Mesothelial cell of epicardium (in vitro differentiated cells): ENCODE measurements at places on chromosomes 7 and 10.

GRCh38 chr7:36844374-36844773 is 120.1 kb upstream of the AOAH start:
- H3K36me3 ChIP-seq: peaks cover 11% of the 10 kb centered on the region
- no peaks in the 10 kb centered on the region for H3K27me3 ChIP-seq
- H3K27ac ChIP-seq: no peak overlapping the region
- H3K4me1 ChIP-seq: no peaks in the 10 kb centered on the region
- no peak overlapping the region for H3K4me3 ChIP-seq

GRCh38 chr10:45454262-45454661 is 80.2 kb downstream of the ALOX5 start:
- no peaks in the 10 kb centered on the region for H3K27me3 ChIP-seq
- no peak overlapping the region for H3K27ac ChIP-seq
- no peak overlapping the region for H3K4me3 ChIP-seq
- DNase-seq: no peak
- H3K36me3 ChIP-seq: peaks cover 10% of the 10 kb centered on the region
- H3K4me1 ChIP-seq: no peaks in the 10 kb centered on the region

- H3K36me3 ChIP-seq: peaks cover 4% of the 10 kb centered on the region
- H3K4me3 ChIP-seq: peak overlapping the region; percentile 20
- H3K4me1 ChIP-seq: peaks cover 10% of the 10 kb centered on the region
Measured at GRCh38 chr10:29895456-29895855, 163.9 kb downstream of the JCAD start.

- H3K4me1 ChIP-seq: no peaks in the 10 kb centered on the region
- no peak for DNase-seq
- no peaks in the 10 kb centered on the region for H3K36me3 ChIP-seq
- H3K4me3 ChIP-seq: no peak overlapping the region
- H3K27me3 ChIP-seq: peaks cover 3% of the 10 kb centered on the region
Measured at GRCh38 chr10:5274795-5275194, 78.2 kb downstream of the AKR1C4 start.

- H3K4me3 ChIP-seq: no peak overlapping the region
- no peaks in the 10 kb centered on the region for H3K4me1 ChIP-seq
- no peaks in the 10 kb centered on the region for H3K27me3 ChIP-seq
- no peak for DNase-seq
- no peak overlapping the region for H3K27ac ChIP-seq
Measured at GRCh38 chr7:152451356-152451755, 15.6 kb upstream of the KMT2C start.

GRCh38 chr7:159192013-159192412 is 47.3 kb upstream of the VIPR2 start:
- H3K36me3 ChIP-seq: no peaks in the 10 kb centered on the region
- no peak for DNase-seq
- no peaks in the 10 kb centered on the region for H3K4me1 ChIP-seq
- no peak overlapping the region for H3K27ac ChIP-seq

DNA sequence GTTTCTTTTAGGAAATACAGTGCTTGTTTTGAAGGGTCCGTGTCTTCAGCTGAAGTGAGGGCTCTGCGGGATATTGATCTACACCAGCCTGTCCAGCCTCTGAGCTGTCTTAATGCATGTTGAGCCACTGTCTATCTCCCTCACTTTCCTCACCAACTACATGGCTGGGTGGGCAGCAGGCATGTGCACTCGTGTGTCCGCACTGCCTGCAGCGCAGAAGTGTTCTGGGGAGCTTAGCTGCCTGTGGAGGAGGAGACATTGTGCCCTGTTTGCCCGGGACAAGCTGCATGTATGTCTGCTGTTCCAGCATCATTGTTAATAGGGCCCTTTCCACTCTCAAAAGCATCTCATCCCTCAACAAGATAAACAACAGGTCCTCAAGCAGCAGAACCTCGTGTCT is 133.1 kb upstream of the EEPD1 start:
- no peaks in the 10 kb centered on the region for H3K36me3 ChIP-seq
- DNase-seq: no peak
- H3K4me1 ChIP-seq: peaks cover 30% of the 10 kb centered on the region
- no peak overlapping the region for H3K4me3 ChIP-seq
- H3K27me3 ChIP-seq: no peaks in the 10 kb centered on the region

DNA sequence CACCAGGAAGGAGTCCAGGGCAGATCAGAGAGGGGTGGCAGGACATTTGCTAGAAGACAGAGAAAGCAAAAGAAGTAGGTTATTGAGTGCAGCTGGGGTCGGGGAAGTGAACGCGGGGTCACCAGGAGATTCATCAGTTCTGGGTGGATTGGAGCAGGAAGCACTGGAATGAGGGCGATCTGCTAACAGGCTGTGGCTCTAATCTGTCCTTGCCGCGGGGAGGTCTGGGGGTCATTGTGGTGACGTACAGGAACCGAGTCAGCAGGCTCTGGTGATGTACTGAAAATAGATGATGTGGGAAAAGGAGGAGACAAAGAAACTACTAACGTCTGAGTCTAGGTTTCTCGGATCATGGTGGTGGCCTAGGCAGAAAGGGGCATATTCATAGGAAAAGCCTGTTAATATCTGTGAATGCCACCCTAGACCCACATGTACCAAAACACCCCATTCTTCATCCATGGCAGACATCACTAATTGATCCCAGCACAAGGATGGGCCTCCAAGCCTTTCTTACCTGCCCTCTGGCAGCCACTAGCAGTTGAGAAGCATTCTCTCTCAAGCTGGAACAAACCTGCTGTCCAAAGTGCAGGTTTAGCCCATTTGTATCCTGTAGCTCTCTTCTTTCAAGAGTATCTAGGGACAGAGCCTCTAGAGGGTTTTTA is 134.5 kb downstream of the C10orf105 start:
- DNase-seq: no peak
- H3K4me3 ChIP-seq: no peak overlapping the region
- no peaks in the 10 kb centered on the region for H3K36me3 ChIP-seq
- H3K4me1 ChIP-seq: no peaks in the 10 kb centered on the region

DNA sequence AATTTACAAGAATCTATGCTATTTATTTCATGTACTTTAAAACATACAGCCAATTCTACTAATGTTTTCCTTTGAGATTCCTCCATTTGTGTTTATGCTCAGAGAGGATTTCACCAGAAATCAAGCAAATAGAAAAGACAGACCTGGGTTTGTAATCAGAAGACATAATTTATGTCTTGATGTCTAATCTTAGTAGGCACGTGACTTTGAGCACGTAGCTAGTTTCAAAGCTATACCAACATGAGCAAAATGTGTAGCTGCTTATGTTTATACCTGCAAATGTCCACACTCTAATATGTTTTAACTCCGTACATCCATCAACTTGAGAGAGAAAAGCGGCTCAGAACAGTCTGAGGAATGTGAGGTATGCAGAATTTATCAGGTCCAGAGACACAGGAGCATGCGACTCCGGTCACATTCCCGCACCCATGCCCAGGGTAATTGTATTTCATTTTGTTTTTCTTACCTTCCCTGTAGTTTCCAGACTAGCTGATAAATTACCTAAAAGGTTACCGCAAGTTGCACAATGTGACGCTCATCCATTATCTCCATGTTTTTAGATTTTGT is 40.0 kb downstream of the SVOPL start:
- H3K36me3 ChIP-seq: peaks cover 6% of the 10 kb centered on the region
- peak overlapping the region; percentile 99 for H3K27ac ChIP-seq
- no peak overlapping the region for H3K4me3 ChIP-seq
- DNase-seq: no peak
- H3K27me3 ChIP-seq: no peaks in the 10 kb centered on the region

DNA sequence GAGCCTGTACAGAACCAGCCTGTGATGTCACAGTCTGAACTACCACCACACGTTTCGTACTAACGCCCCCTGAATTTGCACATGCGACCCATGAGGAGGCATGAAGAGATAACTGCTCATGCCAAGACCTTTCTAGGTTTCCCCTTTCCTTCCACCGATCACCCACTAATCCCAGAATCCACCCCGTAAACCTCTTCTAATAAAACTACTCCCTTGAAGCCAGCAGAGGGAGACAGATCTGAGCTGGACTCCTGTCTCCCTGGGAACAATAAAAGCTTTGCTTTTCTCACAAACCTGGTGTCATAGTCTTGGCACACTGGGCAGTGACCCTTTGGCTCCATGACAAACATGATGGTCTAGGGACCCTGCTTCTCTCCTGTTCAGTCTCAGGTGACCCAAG is 144.5 kb downstream of the FRMD4A start:
- H3K27me3 ChIP-seq: peaks cover 5% of the 10 kb centered on the region
- peaks cover 6% of the 10 kb centered on the region for H3K4me1 ChIP-seq
- DNase-seq: no peak
- no peaks in the 10 kb centered on the region for H3K36me3 ChIP-seq
- H3K27ac ChIP-seq: no peak overlapping the region

DNA sequence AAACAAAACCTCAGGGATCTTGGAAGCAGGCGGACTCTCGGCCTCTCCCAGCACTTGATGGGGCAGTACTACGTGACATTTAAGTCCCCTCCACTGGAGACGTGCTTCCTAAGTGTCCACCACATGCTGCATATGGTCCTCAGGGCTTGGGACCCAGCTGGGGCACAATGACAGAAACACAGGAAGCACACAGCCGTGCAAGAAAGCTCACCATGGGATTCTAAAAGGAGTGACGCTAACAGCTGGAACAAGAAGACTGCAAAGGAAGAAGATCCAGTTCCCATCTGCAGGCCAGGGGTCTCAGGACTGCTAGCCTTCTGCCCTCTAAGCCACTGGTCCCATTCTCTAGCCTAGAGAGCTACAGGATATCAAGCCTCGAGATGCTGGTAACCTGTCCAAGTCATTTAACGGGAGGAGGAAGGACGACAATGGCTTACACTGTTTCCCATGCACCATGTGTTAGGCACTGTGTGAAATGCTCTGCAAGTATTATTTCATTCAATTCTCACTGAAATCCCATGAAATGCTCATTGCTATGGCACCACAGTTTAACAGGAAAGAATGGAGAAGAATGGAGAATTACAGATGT is 61.1 kb downstream of the KCNMA1 start:
- no peak for DNase-seq
- H3K4me1 ChIP-seq: peaks cover 6% of the 10 kb centered on the region
- H3K27ac ChIP-seq: no peak overlapping the region
- H3K27me3 ChIP-seq: no peaks in the 10 kb centered on the region
- no peak overlapping the region for H3K4me3 ChIP-seq

DNA sequence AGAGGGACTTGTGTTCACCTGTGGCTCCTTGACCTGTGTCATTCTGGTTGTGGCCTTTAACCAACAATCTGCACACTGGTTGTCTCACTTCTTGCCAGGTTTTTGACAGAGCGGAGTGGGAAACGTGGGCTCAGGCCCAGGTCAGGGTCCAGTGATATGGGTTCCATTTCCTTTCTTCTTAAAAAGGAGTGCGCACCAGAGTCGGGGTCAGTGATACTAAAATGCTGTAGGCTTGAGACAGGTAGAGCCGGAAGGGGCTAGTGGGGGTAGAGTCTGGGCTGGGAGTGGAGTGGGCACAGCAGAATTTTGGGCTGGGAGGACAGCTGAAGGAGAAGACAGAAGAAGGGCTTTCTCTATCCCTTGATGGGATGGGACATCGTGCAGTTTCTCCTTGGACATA is 61.2 kb downstream of the SH2D4B start:
- no peak for DNase-seq
- no peaks in the 10 kb centered on the region for H3K36me3 ChIP-seq
- peaks cover 5% of the 10 kb centered on the region for H3K4me1 ChIP-seq
- H3K27me3 ChIP-seq: no peaks in the 10 kb centered on the region

GRCh38 chr10:69769395-69769992 is 32.2 kb upstream of the COL13A1 start:
- peaks cover 9% of the 10 kb centered on the region for H3K4me1 ChIP-seq
- DNase-seq: no peak
- H3K27ac ChIP-seq: peak overlapping the region; percentile 40
- H3K36me3 ChIP-seq: no peaks in the 10 kb centered on the region

GRCh38 chr10:2122431-2123124 is 385.3 kb upstream of the ADARB2 start:
- H3K36me3 ChIP-seq: no peaks in the 10 kb centered on the region
- H3K27me3 ChIP-seq: peaks cover 4% of the 10 kb centered on the region
- H3K27ac ChIP-seq: no peak overlapping the region
- no peaks in the 10 kb centered on the region for H3K4me1 ChIP-seq

DNA sequence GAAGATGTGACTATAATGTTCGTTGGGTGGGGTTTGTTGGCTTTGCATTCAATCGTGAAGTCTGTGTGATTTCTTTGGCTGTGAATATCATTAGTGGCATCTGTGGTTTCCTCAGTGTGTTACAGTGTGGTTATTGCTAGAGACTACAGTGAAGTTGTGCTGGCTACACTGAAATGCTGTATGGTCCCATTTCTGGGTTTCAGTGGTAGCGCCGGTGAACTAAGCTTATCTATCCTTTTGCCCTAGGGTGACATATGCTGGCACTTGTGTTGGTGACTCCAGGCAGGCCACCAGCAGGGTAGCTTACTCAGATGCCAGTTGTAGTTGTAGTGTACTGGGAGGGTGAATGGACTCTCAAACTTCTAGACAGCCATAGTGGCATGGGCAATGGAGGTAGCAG is 259.5 kb downstream of the ANKRD30A start:
- H3K27me3 ChIP-seq: no peaks in the 10 kb centered on the region
- no peak overlapping the region for H3K4me3 ChIP-seq
- DNase-seq: no peak
- no peaks in the 10 kb centered on the region for H3K36me3 ChIP-seq
- no peaks in the 10 kb centered on the region for H3K4me1 ChIP-seq

DNA sequence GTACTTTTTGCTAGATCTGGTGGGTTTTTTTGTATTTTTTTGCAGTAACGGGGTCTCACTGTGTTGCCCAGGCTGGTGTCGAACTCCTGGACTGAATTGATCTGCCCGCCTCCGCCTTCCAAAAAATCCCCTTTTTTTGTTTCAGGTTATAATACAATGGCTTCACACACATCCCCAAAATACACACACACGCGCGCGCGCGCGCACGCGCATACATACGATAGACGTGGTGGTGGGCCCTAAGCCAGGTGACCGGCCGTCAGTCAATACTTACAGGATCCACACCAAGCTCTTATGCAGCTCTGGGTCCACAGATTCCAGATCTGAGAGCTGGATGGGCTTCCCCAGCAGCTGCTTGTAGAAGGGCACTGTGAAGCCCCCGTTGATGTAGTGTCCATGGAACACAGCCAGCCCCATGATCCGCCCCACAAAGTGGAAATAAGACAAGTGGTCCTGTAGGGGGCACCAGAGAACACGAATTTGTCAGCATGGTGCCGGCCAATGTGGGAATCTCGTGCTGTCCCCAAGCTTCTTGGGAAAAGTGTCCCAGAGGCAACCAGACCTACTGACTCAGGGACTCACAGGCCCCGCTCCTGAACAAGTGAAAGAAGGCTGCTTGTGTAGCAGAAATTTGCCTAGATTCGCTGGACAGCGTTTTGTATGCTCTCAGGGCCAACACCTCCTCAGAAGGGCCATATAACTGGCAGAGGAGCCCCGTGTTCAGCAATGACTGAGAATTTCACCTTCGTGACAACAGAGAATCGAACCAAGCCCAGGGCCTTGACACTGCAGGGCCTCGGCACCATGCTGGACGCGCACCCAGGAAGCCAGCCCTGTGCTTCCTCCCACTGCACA is 103.6 kb downstream of the SMURF1 start:
- peak; percentile 82 for DNase-seq
- no peaks in the 10 kb centered on the region for H3K27me3 ChIP-seq
- peaks cover 62% of the 10 kb centered on the region for H3K36me3 ChIP-seq

- H3K36me3 ChIP-seq: no peaks in the 10 kb centered on the region
- H3K27me3 ChIP-seq: no peaks in the 10 kb centered on the region
- H3K27ac ChIP-seq: no peak overlapping the region
- H3K4me1 ChIP-seq: no peaks in the 10 kb centered on the region
- H3K4me3 ChIP-seq: no peak overlapping the region
Measured at GRCh38 chr7:128045766-128046165, 14.5 kb upstream of the LRRC4 start.

GRCh38 chr10:125883211-125883610 is 2.1 kb upstream of the DHX32 start:
- no peak for DNase-seq
- peaks cover 13% of the 10 kb centered on the region for H3K4me1 ChIP-seq
- H3K4me3 ChIP-seq: no peak overlapping the region
